Activated T-cell treated with anti-CD3 and anti-CD28 coated beads, Interleukin-2, amount 50 U/mL, for 48 hours (primary cell): ENCODE measurements at places on chromosomes 6 and 20.

DNA sequence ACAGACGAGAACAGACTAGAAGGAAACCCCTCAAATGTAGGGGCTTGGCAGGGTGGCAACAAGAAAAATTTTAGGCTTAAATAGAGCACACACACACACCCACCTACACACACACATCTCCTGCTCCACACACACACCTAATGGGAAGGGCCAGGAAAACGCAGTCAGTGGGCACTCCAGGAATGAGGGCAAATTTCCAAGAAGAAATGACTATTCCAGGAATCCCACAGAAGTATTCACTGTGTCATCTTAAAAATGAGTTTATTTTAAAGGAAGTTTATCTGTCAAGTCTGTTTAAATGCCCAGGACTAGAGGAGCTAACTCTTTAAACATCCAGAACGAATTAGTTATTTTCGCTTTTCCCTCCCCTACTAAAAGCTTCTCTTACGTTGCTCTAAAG, 13.0 kb downstream of the ALDH8A1 start:
- DNase-seq = no peak

GRCh38 chr6:125340991-125341390, 39.2 kb upstream of the HDDC2 start:
- no peak for DNase-seq

- DNase-seq = no peak
Observed at GRCh38 chr6:134453792-134454510, 136.0 kb upstream of the SGK1 start.

- peak; percentile 34 for DNase-seq
Observed at GRCh38 chr6:151494235-151494935, 568 bp downstream of the CCDC170 start.

DNA sequence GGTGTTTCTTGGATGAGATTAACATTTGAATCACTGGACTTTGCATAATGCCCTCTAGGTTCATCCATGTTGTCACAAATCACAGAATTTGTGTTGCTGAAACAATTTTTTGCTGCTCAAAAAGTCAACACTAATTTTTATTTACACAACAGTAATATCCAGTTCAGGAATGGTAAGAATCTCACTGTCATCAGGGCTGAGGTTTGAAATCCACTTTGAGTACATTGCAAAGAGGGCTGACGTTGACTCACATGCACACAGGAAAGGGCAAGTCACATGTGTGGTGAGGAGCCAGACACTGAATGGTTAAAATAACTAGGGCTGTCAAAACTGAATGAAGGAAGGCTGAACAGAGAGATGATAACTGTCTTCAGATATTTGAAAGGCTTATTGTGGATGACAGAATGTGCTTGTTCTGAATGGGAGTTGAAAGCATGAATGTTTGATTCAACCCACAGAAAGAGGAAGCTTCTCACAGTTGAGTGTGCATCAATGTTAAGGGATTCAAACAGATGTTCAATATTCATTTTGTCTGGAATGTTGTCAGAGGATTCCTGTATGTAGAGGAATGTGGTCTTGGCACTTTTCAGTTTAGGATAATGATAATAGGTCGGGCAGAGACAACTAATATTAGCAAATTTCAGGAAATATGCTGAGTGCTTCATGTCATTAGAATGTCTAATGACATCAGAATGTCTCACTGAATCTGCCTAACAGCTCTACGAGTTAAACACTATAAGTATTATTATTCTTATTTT, 3.6 kb upstream of the ADGRG6 start:
- no peak for DNase-seq

- DNase-seq = no peak
Observed at GRCh38 chr6:156912431-156912830, 135.3 kb downstream of the ARID1B start.

- no peak for DNase-seq
Observed at GRCh38 chr6:100730001-100730980, 150.8 kb downstream of the ASCC3 start.

- DNase-seq = no peak
Observed at GRCh38 chr20:54566031-54566688, 90.8 kb downstream of the DOK5 start.

DNA sequence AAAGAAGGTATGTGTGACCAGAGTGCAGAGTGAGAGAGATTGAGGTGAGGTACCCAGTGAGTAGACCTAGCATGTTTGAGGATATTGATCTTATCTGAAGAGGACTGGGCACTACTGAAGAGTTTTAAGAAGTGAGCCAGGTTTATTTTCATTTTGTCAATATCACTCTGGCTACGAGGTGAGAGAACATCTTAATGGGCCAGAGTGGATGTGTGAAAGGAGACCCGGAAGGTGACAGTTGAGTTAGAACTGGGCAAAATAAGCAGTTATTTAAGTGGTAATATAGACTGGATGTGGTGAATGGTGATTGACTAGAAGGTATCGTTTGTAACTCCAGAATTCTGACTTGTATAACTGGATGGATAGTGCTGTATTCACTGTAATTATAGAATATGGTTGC, 134.1 kb downstream of the QKI start:
- no peak for DNase-seq

GRCh38 chr6:56222499-56222898, 24.9 kb downstream of the COL21A1 start:
- no peak for DNase-seq

GRCh38 chr20:13141546-13141945, 79.5 kb upstream of the ISM1 start:
- DNase-seq = no peak

GRCh38 chr20:17679941-17680835, 1.9 kb downstream of the RRBP1 start:
- no peak for DNase-seq

- no peak for DNase-seq
Observed at GRCh38 chr6:19873031-19873430, 35.9 kb downstream of the ID4 start.

GRCh38 chr6:11462742-11463397, 74.7 kb upstream of the TMEM170B start:
- DNase-seq = no peak

DNA sequence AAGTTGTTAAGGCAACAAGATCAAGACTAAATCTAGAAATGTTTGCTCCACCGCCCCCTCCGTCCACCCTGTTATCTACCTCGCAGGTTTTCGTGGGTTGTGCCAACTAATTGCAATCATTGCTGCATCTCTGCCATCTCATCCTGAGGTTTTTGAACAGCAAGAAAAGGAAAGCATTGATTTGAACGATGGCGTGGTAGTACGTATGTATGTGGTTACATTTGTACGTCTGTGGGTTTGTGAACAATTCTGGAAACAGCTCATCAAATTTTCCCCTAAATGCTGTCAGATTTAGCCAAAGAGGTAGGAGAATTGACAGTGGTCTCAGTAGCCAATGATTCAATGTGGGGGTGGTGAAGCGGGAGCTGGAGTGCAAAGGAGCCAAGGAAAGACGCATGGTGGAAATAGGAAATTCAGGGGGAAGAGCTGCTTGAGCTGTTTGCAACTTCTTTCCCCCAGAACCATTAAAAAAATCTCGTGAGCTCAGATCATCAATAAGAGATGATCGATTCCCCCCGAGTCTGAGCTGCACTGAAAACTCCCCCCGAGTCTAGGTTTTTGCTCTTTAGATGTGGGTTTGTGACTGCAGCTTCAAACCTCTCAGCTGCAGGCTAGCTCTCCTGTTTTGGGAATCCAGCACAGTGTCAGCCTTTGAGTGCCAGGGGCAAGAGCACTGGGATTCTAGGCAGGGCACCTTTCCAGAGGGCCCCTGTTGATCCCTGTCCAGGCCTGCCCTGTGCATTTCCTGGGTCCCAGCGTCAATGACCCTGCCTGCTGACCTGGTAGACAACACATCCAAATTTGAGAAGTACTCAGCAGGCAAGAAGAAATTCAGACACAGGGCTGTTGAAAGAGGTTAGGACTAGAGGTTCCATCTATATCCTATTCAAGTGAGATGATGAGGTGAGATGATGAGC, 72.6 kb upstream of the LY86 start:
- DNase-seq = peak; percentile 75

DNA sequence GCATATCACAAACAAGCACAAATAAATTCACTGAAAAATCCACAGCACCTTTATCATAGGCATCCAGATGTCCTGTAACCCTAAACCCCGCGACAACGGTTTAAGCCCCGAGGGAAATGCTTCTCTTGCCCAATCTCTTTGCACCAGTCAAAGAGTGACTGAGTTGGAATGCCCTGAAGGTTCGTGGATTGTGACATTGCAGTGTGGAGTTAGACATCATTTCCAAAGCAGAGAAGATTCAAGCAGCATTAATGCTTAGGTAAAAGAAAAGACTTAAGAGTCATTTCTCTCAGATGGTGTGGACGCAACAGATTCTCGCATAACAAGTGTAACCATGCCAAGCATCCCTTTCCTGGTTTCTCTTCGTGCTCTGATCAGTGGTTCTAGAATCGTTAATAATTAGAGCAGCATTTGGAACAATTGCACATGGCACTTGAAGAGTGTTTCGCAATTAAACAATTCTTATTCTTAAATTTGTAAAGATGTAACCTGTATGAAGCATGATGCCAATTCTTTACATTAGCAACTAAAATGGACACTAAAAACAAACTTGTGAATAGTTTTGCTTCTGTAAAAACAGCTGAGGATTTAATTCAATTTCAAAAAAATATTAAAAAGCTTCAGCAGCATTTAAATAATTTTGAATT, 121.6 kb downstream of the HIVEP2 start:
- DNase-seq = no peak

- no peak for DNase-seq
Observed at GRCh38 chr6:169837529-169838250, 86.3 kb downstream of the ERMARD start.

- DNase-seq = no peak
Observed at GRCh38 chr20:13858439-13858838, 73.6 kb downstream of the NDUFAF5 start.

- DNase-seq = no peak
Observed at GRCh38 chr6:20797597-20797996, 263.3 kb downstream of the CDKAL1 start.

DNA sequence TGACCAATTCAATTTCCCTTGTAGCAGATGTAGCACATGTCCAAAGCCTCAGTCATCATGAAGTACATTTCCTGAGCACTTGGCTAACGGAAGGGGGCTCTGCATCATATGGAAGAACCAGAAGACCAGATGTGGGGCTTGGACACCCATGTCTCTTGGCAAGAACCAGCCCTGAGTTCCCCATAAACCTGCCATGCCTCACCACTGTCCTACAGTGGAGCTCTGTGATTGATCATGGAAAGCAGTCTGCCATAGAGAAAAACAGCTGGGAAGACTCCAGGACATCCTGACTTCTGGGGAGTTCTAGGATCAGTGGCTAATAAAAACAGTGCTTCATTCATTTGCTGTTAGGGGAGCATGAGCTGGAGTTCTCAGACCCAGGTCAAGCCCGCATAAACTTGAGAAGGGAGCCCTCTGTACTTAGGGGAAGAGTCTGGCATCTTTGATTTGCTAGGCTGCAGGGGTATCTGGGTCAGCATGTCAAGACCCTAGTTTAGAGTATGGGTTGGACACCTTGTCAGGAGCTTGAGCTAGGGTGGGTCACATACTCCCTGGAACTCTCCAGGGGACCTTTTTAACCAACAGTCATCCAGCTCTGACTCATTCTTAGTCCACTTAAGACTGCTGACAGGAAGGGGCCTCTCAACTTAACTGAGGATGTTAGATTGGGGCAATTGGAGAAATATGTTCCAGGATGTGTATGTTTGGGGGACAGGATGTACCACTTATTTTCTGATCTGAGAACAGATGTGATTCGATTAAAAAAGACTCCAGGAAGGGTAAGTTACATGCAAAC, 26.3 kb upstream of the TRAM2 start:
- DNase-seq = no peak

DNA sequence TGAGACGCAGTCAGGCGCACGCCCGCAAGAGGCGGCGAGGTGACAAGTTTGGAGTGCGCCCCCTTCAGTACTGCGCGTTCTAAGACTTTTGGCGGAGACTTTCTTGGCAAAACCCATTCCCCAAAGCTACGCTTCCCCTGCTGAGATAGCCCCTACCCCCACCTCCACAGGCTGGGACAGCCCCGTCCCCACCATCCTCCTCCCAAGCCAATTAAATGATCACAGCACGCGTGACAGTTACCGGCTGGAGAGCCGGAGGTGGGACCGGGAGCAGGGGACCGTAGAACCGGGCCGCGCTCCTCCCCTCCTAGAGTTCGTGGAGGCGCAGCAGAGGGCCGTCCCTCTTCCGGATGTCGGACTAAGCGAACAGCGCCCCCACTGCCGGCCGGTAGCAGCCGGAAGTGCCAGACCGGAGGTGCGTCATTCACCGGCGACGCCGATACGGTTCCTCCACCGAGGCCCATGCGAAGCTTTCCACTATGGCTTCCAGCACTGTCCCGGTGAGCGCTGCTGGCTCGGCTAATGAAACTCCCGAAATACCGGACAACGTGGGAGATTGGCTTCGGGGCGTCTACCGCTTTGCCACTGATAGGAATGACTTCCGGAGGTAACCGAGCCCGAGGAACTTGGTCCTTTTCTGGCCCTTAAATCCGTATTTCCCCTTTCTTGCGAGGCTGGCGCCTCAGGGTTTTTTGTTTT, at the start of gene TOMM6:
TOMM6 (plus strand) TSS at position 476 of the 699 bp plus-strand sequence; CDS start at position 480, 4 bp downstream.
- DNase-seq = peak; percentile 98

GRCh38 chr6:39906318-39906761, 27.9 kb downstream of the MOCS1 start:
- no peak for DNase-seq
